ENCODE measurements at places on chromosomes 6 and 20. TPM values are rescaled to one million over a fixed set of nuclear protein-coding genes. Genes with fewer than 3 reads are reported as not detected.

SCUBE3 gene
- 0.44 TPM for total RNA-seq

TP53TG5 gene
- 0.50 TPM for total RNA-seq

KIF13A gene
- total RNA-seq: 105 TPM

GPR63 gene
- total RNA-seq: 0.99 TPM

BYSL gene
- total RNA-seq: 11.1 TPM

ZNF451 gene
- total RNA-seq: 70.0 TPM

CASS4 gene
- 12.4 TPM for total RNA-seq

PREP gene
- 25.3 TPM for total RNA-seq

IL20RA gene
- 0.33 TPM for total RNA-seq

IRAK1BP1 gene
- 3.8 TPM for total RNA-seq

SYNDIG1 gene
- total RNA-seq: 0.17 TPM

EGFL8 gene
- 0.66 TPM for total RNA-seq

TFAP2A gene
- under 0.01 TPM for total RNA-seq

OLIG3 gene
- not detected for total RNA-seq

WFDC10B gene
- total RNA-seq: not detected

FNDC1 gene
- total RNA-seq: 0.17 TPM

ISM1 gene
- not detected for total RNA-seq

OR2J1 gene
- not detected for total RNA-seq

GNAS-AS1 gene
- total RNA-seq: 1.3 TPM

WFDC5 gene
- total RNA-seq: not detected

PRND gene
- not detected for total RNA-seq

RIPPLY2 gene
- total RNA-seq: 0.29 TPM

CYB5R4 gene
- 5.0 TPM for total RNA-seq

SASH1 gene
- total RNA-seq: 106 TPM

ULBP3 gene
- 28.4 TPM for total RNA-seq

RIPOR2 gene
- total RNA-seq: 0.83 TPM

SYS1 gene
- 28.9 TPM for total RNA-seq

BTNL2 gene
- not detected for total RNA-seq

PLEKHG1 gene
- total RNA-seq: 6.3 TPM

POPDC3 gene
- total RNA-seq: 22.5 TPM

GLP1R gene
- total RNA-seq: not detected
